ENCODE measurements at places on chromosomes 1 and 21.

DNA sequence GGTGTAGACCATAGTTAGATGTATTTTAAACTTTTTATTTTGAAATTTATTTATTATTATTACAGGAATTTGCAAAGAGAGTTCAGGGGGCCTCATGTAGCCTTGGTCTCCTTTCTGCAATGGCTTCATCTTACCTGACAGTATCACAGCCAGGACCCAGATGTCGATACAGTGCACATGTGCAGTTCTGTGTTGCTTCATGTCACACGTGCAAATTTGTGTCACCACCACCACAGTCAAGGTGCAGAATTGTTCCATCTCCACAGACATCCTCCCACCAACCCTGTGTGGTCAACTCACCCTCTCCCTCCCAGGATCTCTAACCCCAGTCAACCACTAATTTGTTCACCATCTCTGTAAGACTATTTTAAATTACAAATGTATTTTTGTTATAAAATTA is 184.5 kb downstream of the CAMTA1 start:
- DNase-seq, result no peak

GRCh38 chr1:203557390-203557789 is 63.4 kb downstream of the OPTC start:
- peak; percentile 79 for DNase-seq

DNA sequence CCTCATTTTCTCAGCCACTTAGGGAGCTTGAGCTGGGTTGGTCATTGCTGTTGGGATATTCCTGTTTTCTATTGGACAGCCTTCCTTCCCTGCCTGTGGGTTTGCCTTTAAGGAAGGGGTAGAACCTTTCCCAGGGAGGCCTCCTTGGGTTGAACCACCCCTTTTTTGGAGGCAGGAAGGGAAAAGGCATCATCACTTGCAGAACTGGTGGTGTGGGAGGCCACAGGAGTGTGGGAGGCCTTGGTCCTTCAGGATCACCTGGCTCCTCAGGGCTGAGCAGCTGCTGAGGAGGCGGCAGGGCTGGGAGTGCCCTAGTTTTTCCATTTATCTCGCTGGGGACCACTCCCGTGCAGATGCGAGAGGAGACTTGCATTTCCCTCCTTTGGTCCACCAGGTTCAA is 667 bp upstream of the CYB561D1 start:
- DNase-seq, result peak; percentile 17

DNA sequence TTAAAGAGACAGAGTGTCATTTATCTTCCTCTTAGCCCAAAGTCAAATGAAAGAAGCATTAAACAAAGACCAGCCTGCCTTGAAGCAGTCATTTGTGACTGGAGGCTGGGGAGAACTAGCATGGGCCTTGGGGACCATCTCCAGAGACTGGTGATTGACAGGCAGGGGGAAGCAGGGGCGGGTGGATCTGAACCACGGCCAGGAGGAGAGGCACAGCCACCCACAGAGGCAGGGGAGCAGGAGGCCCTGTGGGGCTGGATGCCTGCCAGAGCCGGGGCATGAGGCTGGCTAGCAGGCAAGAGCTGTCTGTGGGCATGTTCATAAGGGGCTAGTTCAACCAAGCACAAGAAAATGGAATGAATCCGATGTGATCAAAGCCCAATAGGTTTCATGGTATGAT is 73.9 kb downstream of the PLXNA2 start:
- no peak for DNase-seq

GRCh38 chr1:226310637-226311195 is 1.8 kb upstream of the LIN9 start:
- DNase-seq, result peak; percentile 15

DNA sequence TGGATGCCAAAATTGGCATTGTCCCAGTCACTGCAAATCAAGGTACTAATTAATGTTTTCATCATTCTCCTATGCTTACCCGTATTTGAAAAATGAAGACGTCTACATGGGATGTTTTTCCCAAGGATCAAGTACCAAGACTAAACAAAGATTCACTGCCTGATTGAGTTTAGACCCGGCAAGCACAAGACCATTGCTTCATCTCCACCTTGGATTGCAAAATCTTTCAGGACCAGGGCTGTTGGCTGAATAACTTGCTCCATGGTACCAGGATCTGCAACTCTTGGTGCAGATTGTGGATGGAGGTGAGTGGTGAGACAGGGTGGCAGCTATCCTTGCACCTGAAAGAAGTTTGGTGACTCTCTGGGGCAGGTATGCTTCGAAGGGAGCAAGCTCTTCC is 122.5 kb upstream of the ETS2 start:
- no peak for DNase-seq

DNA sequence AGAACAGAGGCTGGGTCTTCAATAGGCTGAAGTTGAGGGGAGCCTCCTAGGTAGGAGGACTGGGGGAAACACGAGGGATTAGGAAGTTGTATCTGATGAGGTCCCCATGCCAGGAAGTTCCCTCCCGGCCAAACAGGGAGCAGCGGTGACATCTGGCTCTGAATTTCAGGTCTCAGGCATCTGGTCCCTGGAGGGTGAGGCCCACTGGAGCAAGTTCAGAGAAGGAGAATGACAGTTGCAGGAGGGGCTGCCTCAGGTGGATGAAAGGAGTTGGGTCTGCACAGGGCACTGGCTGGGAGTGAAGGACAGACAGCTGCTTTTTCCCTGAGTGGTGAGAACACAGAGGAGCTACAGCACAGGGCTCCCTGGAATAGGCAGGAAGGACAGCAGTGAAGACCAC is 9.1 kb downstream of the TMEM9 start:
- DNase-seq, result no peak

GRCh38 chr1:47696737-47697441 is 259.0 kb downstream of the FOXD2 start:
- DNase-seq, result no peak

DNA sequence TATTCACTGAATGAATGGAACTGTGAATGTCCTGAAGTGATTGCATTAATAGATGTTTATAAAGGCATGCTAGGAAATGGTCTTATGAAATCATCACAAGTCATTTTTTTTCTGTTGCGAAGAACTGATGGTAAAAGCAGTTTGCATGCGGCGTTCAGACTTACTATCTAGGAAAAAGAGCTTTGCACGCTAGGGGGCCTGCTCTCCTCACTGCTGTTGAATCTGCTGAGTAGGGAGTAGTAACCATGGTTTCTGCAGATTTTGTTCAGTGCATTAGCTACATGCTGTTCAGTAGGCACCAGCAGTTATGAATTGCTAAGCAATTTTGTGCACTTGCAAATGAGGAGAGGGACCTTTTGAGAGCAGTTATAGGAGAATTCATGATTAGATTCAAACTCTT is 57.9 kb downstream of the CENPF start:
- no peak for DNase-seq

DNA sequence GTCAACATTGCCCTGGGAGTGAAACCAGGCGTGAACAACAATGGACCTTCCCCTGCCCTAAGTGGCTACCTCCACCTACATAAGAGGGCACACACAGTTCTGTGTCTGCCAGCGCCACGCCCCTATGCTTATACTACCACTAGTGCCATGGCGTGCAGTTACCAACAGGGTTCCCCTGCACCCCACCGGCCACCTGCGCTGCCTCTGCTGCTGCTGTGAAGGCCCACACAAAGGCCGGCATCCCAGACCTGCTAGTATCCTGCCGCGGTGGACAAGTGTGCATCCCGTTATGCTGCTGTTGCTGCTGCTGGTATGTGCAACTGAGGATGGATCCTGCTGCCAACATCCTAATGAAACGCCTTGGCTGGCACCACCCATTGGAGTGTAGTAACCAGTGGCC is 75.7 kb downstream of the INTS7 start:
- DNase-seq, result no peak

DNA sequence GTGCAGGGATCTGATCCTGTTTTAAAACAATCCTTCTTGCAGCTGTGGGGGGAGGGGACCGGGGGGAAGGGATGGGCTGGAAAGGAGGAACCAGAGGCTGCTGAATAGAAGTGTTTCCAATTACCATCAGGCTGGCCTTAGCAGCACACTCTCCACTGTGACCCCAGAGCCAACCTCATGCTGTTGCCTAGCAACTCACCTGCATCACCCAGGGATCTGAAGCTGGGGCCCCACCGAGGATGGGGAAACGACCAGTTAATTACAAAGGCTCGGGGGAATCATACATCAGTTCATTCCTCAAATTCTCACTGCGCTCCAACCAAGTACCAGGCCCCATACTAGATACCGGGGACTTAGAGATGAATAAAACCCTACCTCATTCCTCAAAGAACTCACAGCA is 11.9 kb upstream of the GPX7 start:
- no peak for DNase-seq

DNA sequence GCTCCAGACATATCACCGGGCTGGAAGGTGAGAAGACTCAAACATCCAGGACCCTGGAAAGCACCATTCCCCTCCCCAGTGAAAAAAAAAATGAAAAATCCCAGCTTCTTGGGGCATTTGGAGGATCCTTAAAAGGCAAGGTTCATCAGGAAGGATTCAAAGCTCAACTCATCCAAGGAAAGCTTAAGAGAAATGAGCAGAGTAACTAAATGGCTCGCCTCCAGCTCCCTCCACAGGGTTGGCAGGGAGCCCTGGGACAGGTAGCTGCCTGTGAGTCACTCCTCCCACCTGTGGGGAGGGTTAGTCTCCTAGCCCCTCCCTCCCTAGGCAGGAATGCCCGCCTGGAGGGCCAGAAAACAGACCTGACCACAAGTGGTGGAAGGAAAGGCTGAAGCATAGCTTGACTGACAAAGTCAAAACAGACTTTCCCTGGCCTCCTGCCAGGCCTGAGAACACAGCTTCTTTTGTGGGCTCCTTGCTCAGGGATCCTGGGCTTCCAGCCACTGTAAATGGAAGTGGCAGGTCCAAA is 712 bp upstream of the LAMB3 start:
- peak; percentile 98 for DNase-seq

- DNase-seq, result peak; percentile 24
Observed at GRCh38 chr1:207202480-207202879, 98.4 kb downstream of the C4BPA start.

DNA sequence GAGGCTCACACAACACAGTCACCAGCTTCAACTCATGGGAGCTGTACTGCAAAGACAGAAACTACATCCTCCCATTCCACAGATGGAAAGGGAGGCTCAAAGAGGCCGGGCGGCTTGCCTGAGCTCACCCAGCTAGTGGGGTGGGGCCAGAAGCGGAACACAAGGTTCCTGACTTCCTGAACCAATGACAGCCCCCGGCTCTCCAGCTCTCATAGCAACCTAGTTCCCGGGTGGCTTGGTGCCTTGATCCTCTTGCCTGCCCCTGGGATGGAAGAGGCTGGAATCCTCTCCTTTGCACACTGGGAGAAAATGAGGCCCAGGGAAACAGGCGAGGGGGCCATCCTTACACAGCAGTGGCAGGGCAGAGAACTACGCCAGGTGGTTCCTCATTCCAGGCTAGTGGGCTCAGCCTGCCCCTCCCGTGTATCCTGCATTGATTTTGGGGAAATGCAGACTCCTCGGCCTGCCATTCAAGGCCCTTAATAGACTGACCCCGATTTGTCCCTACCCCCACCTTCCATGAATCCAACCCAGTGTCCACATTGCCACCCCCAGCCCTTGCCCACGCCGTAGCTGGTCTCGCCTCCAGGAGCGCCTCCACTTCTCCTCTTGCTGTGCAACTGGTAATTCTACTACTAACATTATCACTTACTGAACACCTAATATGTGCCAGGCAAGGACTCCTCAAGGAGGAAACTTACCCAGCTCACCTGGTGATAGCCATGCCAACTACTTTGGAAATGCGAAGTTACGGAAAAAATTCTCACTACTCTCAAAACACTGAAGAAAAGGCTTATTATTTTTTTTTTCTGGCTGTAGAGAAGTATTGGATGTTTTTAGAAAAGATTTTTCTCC is 5.0 kb downstream of the RAP1GAP start:
- DNase-seq, result no peak

DNA sequence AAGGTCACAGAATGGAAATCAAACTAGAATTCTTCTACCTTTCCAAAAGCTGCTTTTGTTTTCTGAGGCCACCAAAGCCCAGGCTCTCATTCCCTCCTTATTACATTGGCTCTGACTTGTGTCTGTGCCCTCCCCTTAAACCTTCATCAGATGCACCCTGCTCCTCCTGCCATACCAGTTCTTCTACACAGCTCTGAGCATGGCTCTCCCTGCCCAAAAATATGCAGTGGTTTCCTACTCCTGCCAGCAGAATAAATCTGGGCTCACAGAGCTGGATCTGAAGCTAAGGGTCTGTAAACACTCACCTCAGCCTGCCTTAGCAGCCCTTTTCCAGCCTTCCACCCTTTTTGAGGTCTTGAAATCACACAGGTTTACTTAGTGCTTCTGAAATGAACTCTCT is 55.0 kb downstream of the TTC3 start:
- DNase-seq, result no peak

DNA sequence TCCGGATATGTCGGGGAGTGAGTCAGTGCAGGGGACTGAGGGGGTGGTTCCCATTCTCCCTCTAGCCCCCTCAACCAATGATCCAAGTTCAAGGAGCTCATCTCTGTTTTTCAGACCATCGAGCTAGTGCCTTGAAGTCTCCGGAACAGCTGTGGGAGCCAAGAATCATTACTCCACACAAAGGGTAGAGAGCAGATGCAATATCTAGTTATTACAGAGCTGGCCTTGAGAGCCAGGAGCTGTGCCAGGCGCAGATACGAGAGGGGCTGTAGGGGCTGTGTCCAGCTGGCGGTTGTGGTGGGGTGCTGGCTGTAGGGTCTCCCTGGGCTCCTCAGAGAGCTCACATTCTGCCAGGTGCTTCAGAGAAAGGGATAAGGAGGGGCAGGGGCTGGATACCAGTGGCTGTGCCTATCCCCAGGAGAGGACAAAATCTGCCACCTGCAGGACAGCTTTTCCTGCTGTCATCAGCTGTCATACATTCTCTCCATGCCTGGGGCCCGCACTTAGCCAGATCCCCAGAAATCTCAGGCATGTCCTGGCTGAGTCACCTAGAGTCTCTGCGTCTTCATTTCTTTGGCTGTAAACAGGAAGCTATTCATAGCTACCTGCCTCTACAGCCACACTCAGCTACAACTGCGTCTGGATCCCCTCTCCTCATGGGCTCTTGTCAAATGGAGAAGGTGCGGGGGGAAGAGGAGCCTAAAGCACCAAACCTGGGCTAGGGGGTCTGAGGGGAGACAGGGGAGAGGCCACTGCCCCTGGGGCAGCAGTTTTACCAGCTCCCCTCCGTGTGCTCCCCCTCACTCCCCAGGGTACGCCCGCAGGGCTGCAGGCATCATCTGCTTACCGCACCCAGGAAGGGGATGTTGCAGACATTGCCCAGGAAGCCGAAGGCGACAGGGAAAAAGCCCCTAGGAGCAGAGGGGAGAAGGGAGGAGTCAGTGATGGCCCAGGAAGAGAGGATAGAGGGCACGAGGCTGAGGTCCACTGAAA is 2.4 kb upstream of the KISS1 start:
- DNase-seq, result peak; percentile 80

DNA sequence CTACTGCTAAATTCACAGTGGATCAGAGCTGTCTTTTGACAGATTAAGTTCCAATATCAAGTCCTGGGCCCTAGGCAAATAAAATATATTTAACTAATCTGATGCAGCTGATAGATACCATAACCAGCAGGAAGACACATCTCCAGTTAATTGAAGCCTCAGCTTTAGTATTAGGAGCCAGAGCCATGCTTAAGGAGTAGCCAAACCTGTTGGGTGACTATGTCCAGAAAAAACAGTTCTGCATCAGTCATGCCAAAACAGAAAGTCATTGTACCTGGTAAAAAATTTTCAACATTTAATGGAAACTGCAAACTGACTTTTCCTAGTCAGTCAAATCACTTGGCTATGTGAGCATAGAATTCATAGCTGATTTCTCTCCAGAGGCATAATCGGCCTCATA is 200.5 kb upstream of the RUNX1 start:
- DNase-seq, result no peak

GRCh38 chr21:45463871-45464270 is 58.9 kb downstream of the COL18A1 start:
- DNase-seq, result no peak

Data from HT1080 (cell line).